ENCODE measurements at places on chromosomes 5 and 9.

- DNase-seq: no peak
Observed at GRCh38 chr5:74173241-74173640, 467.3 kb downstream of the ENC1 start.

DNA sequence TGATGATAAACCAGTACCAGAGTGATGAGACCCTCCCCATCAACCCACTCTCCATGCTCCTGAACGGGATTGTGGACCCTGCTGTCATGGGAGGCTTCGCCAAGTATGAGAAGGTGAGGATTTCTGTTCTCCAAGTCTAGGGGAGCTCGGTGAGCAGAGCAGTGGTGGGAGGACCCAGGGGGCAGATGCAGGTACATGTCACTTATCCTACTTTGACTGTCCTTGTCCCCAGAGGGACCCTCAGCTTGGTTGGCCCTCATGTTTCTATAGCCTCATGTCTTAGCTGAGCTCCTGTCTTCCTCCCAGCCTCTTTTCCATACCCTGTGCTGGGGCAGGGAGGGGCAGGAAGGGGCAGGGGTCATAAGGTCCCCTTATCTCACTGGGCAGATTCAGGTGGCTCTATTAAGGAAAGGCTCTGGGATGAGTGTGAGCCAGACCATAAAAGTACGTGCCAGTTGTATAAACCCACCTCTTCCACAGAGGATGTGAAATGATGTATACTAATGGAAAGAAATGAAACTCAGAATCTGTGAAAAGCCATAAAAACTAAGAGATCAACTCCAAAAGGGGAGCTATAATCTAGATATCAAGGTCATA is 38.0 kb upstream of the FOXI1 start:
- no peak for DNase-seq

DNA sequence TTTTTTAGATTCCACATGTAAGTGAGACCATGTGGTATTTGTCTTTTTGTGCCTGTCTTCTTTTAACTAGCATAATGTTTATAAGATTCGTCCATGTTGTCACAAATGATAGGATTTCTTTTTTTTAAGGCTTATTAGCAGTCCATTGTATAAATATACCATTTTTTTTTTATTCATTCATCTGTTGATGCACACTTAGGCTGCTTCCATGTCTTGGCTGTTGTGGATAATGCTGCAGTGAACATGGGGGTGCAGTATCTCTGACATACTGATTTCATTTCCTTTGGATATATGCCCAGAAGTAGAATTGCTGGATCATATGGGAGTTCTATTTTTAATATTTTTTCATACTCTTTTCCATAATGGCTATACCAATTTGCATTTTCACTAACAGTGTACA is 48.7 kb downstream of the KIAA1958 start:
- no peak for DNase-seq

DNA sequence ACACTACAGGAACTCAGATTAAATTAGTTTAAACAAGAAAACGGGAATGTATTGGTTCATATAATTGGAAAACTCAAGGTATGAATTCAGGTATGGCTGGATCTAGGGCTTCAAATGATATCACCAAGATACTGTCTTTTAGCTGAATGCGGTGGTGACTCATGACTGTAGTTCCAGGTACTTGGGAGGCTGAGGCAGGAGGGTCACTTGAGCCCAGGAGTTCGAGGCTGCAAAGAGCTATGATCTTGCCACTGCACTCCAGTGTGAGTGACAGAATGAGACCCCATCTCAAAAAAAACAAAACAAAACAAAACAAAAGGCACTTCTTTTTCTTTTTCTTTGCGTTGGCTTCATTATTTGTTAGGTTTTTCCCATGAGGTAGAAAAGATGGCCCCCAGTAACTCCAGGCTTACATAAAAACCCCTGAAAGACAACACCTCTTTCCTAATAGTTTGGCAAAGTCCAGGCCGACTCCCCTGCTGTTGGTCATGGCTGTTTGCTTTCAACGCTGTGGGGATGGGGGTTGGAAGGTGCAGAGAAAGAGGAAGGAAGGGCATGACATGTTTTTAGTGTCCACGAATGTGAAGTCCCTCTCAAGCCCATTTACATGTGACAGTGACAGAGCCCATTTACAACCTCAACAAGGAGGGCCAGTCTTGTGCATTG is 39.8 kb upstream of the CRB2 start:
- no peak for DNase-seq

GRCh38 chr5:19488786-19489185 is 499.2 kb downstream of the CDH18 start:
- DNase-seq: peak; percentile 92

DNA sequence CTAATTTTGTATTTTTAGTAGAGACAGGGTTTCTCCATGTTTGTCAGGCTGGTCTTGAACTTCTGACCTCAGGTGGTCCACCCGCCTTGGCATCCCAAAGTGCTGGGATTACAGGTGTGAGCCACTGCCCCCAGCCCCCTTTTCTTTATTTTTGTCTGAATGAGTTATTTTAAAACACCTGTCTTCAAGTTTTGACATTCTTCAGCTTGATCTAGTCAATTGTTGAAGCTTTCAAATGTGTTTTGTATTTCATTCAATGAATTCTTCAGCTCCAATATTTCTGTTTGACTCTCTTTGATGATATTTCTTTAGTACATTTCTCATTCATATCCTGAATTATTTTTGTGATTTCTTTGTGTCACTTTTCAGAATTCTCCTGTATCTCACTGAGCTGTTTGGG is 486.2 kb downstream of the DMAC1 start:
- DNase-seq: no peak

- peak; percentile 37 for DNase-seq
Observed at GRCh38 chr5:134515801-134516200, 9.7 kb upstream of the JADE2 start.

DNA sequence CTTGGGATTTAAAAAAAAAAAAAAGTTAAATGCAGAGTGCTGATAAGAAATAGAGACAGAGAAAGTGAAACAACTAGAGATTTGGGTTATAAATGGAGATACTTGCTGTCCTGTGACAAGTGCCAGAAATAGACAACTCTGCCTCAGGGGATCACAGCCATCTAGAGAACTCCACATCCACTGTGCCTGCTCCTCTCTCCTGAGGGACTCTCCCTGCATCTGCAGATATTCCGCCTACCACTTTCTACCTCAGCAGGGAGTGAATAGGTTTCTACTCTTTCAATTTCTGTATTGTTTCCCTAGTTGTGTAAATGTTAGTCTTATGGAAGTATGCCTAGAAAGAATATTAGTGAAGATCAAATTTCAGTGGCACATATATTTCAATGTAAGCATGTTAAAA is 307.2 kb downstream of the HTR1A start:
- DNase-seq: no peak

GRCh38 chr5:105238561-105238960 is 1676.0 kb upstream of the NUDT12 start:
- no peak for DNase-seq

DNA sequence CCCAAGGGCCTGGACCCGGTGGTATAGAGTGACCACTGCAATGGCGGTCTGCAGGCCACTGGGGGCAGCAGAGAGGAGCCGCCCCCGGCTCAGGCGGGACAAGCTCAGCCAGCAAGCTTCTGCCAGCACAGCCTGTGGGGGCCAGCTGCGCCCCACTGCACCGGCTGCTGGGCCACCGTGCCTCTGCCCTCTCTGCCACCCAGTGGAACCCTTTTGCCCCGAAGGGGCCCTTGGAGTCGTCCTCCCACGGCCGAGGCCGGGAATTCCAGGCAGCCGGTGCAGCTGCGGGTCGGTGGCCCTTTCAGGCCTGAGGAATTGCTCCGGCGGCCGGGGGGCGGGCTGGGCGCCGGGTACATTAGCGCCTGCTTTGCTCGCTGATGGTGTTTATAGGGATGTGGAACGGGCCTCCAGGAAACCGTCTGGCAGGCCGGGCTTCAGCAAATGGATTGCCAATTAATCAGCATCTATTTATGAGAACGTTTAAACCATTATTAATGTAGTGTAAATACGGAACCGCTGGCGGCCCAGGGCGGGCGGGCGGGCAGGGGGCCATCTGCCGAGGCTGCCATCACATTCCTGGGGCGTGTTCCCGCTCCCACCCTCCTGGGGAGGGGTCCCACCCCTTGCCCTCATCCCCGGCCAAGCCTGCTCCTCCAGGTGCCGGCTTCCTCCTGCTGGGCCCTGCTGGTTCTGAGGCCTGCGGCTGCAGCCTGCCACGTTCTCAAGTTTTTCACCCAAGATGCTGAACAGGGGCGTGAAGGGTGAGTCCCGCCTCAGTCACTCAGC is 127.4 kb downstream of the BARX1 start:
- no peak for DNase-seq

DNA sequence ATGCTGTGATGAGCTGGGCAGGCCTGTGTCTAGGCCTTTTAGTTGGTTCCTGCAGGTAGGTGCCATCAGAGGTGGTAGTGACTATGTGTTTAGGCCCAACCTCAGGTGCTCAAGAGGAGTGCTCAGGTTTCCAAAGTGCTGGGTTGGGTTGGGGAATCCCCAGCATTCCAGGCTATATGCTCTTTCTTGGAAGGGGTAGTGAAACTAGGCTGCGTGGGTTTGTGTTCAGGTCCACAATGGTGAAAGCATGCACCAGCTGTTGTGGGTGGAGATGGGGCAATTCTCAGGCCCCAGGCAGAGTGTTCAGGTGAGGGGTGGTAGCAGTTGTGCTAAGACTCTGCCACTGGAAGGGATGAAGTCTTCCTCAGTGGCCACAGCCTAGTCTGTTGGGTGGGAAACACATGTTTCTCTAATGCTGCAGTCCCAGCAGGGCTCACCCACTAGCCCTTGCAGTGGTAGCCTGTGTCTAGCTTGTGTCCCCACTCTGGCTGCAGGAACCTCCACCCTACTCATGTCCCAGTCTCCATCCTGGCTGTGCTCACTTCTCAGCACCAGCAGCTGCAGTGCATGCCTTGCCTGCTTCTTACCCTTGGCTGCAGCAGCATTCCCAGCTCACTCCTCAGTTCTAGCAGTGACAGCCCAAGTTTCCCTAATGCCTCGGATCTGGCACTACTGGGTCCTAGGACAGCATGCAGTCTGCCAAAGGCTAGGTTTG is 78.9 kb downstream of the FAM170A start:
- DNase-seq: no peak

DNA sequence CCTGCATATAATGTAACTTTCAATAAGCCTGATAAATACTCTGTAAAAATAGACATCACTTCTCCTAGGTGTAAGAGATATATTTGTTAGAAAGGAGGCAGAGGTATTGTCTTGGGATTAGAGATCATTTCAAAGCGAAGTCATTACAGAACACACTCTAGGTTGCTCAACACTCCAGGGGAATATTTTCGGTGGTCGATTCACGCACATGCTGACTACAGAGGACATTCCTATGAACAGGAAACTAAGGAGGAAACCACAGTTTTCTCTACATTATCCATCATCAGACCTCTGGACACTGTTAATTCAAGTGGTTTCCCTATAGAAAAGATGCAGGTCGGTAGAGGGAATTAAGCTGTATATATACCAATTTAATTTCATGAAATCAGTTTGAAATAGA is 370.0 kb downstream of the NDUFS4 start:
- no peak for DNase-seq

- no peak for DNase-seq
Observed at GRCh38 chr5:65796751-65797316, 74.8 kb downstream of the NLN start.

GRCh38 chr5:178221282-178221681 is 11.3 kb downstream of the PHYKPL start:
- DNase-seq: no peak

DNA sequence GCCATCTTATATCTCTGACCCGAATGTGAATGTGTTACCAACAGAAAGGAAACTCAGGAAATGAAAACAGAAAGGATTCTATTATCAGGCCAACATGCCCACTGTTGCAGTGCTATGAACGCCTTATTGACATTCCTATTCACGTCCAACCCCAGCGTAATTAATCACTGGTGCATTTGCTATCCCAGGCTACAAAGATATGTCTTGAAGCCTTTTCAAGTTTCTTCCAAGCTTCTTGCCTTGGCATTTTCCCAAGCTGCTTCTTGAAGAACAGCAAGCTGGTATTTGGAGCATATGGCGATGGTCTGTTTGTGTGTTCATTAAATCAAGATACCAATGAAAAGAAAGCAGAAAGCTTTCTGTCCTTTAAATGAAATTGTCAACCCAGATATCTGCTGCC is 579.2 kb upstream of the ZNF462 start:
- DNase-seq: no peak

GRCh38 chr5:18483451-18483850 is 849.2 kb downstream of the TAF11L14 start:
- DNase-seq: no peak

DNA sequence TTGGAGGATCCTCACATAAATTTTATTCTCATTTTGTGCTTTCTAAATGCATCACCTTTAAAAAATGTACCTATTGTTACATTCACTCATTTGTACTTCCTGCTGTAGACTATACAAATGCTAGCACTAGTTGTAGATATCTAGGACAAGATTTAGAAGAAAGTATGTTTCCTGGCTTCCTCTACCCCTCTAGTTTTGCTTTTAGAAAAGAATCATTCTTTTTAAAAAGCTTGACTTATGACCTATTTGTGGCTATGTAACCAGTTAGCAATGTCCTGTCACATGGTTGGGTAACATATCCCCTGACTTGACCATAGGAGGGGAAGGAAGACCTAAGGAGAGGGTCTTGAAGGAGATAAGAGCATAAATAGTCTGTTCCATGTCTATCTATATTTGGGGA is 13.3 kb downstream of the CAMK4 start:
- DNase-seq: no peak

DNA sequence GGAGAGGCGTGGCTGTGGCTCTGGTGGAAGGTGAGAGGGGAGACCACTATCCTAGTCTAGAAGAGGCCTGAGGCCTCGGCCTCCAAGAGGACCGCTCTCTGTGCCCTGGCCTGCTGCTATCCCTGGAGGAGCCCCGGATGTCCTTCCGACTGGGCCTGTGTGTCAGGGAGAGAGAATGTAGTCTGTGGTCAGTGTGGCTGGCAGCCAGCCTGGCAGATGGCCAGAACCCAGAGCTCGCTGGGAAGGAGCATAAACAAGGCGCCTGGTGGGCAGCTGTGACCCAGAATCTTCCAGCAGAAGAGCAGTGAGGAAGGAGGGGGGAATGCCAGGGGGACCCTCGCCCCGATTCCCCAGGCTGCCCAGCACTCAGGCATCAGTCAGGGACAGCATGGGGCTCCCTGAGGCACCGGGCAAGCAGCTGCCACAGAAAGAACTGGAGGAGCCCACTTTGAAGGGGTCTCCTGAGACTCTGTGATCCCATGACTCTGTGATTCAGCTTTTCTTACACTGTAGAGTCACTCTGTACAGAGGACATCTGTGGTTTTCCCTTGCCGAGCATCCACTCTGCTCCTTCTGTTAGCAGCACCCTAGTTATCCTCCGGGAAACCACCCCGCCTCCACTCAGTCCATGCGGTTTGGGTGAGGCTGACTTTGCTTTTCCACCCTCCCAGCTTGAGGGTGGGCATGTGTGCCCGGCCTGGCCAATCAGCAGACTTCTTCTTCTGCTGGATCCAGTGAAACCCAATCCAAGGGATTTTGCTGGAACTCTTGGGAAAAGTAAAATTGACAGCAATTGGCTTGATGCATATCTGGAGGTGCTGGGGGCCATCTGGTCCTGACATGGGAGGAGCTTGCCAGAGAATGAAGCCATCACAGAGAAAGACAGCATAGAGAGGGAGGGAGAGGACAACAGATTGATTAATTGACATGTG is 46.2 kb upstream of the PWWP2A start:
- DNase-seq: peak; percentile 84
